Stimulated activated CD4-positive, alpha-beta T cell treated with anti-CD3 and anti-CD28 coated beads, Interleukin-1b, Interleukin-23, amount 100 ng/mL, for 1 hour (primary cell): ENCODE measurements at places on chromosomes 1 and 21.

DNA sequence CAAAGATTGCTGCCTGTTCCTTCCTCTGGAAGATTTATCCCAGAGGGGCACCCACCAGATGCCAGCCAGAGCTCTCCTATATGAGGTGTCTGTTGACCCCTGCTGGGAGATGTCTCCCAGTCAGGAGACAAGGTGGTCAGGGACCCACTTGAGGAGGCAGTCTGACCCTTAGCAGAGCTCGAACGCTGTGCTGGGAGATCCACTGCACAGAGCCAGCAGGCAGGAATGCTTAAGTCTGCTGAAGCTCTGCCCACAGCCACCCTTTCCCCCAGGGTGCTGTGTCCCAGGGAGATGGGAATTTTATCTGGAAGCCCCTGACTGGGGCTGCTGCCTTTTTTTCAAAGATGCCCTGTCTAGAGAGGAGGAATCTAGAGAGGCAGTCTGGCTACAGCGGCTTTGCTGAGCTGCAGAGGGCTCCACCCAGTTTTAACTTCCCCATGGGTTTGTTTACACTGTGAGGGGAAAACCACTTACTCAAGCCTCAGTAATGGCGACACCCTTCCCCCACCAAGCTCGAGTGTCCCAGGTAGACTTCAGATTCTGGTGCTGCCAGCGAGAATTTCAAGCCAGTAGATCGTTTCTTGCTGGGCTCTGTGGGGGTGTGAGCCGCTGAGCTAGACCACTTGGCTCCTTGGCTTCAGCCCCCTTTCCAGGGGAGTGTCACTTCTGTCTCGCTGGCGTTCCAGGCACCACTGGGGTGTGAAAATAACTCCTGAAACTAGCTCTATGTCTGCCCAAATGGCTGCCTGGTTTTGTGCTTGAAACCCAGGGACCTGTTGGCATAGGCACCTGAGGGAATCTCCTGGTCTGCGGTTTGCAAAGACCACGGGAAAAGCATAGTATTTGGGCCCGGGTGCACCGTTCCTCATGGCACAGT lies 51.1 kb upstream of the PDC start:
- no peak for DNase-seq

GRCh38 chr1:65959896-65960567 lies 167.3 kb downstream of the PDE4B start:
- no peak for DNase-seq

- DNase-seq: no peak
Measured at GRCh38 chr1:55723001-55723400, 507.8 kb upstream of the USP24 start.

DNA sequence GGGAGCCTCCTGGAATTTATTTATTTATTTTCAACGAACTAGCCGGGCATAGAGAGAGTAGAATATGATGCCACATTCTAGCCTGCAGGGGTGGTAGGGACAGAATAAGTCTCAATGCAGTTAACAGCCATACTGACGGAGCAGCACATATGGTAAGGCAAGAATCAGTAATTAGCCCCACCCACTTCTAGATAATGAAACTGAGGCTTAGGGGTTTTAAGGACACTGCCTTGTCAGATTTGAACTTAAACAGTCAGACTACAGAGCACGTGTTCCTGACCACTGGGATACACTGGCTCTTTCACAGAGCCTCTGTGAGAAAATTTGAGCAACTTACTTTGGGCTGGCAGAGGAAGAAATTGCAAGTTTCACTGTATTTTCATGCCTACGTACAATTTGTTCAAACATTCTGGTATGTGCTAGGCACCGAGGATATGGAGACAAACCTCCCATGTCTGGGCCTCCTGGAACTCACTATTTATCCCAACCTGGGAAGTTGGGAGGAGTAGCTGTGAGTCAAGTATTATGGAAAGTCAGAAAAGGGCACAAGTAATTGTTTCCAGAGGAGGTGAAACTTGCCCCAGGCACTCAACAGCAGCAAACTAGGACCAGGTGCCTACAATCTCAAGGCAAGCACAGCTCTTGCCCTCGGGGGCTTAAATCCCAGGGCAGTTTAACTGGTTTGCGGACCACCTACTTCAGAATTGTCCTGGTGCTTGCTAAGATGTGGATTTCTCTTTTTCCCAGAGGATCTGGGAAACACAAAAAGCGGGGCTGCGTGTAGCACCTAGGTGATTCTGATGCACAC lies 1.6 kb upstream of the CLIC4 start:
- no peak for DNase-seq

- no peak for DNase-seq
Measured at GRCh38 chr1:11461531-11462137, 17.3 kb upstream of the DISP3 start.

DNA sequence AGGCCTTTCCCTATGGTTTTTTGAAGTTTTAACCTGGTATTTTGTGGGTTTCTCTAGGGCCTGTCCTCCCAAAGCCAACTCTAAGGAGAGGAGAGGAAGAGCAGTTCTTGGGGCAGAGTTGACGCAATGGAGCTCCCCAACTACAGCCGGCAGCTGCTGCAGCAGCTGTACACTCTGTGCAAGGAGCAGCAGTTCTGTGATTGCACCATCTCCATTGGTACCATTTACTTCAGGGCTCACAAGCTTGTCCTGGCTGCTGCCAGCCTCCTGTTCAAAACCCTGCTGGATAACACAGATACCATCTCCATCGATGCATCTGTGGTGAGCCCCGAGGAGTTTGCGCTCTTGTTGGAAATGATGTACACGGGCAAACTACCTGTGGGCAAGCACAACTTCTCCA lies 38.2 kb downstream of the ZBTB40 start:
- no peak for DNase-seq

DNA sequence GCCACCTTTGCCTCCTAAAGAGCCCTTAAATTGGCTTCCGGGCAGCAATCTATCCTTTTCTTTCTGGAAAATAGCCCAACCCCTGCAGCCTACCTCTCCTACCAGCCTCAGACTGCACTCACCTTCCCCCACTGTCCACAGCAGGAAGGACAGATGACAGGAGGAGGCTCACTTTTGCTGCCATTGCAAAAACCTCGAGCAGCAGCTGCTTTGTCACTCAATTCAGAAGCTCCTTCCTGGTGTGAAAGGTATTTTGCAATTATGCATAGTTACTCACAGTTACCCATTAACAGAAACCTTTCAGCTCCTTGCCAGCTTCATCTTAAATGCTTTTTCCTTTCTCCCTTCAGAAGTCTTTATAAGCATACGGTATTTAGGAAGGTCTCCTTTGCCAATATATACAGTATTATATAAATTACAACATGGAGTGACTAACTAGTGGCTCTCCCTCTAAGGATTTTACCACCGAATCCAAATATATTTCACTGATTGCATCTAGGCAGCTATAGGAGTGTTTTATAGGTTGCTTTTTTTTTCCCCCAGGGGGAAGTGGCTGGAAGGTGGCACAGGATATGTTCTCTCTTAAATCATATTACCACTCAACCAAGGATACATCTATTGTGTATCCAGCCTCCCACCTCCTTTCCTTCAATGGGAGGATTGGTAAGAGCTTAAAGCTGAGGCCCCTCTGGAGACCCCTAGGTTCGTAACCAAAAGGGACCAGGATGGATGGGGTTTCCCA lies 142.1 kb upstream of the IPO9 start:
- no peak for DNase-seq
